HS-27A (cell line): ENCODE measurements at places on chromosomes 11 and 22.
A peak's percentile ranks its signal among the peaks of the same experiment; 100 is the strongest.

DNA sequence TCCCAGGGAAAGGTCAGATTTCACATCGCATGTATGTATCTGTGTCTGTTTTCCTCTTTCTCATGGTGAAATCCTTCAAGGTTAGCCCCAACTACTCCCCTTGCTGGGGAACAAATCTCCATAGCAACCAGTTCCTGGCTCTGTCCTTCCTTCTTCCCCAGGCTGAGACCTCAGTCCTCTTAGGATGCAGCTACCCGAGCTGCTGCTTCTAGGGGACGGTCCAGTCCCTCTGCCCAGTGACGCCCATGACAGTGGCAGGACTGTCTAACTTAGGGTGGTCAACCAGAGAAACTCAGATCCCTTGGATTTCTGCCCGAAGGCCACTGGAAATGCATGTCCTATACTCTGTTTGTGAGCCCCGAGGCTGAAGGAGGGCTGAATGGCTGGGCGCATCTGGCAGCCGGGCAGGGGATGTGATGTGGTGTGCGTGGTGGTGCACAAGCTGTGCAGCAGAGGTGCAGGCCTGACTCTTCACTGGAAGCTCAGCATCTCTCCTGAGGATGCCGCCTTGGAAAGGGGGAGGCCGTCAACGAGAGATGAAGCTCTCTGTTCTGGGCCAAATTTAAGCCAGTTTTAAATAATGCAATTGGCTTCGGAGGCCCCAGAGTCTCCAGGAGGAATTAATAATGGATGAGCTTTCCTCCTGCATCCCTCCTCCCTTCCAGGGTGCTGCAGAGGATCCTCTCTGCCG lies 118.7 kb upstream of the B3GAT1 start:
- no peak for DNase-seq

GRCh38 chr22:49019737-49020713 lies 807.6 kb downstream of the BRD1 start:
- no peak for DNase-seq

GRCh38 chr22:38309614-38310517 lies 7.4 kb downstream of the CSNK1E start:
- DNase-seq: no peak

DNA sequence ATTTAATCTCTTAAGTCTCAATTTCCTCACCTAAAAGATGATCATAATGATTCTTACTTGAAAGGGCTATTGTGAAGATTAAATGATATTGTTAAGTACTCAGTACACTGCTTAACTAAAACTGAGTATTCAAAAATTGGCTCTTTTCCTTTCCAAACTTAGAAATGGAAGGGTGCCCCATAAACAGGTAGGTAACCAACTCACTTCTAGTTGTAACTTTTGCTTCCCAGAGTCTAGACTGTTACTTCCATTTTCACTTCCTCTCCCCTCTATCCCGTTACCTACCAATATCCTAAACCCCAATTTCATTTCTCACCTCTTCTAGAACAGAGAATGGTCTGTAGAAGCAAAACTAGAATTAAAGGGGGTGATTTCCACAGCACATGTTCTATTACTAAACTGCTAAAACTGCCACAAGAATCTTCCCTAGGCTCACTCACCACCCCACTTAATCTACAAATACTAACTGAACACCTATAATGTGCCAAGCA lies 50.0 kb downstream of the RRAS2 start:
- no peak for DNase-seq

GRCh38 chr22:26673486-26673885 lies 16.1 kb downstream of the MIAT start:
- no peak for DNase-seq

GRCh38 chr22:47384977-47385376 lies 622.5 kb downstream of the TBC1D22A start:
- no peak for DNase-seq

- peak; percentile 29 for DNase-seq
Observed at GRCh38 chr11:3095712-3096361, 38.6 kb upstream of the CARS1 start.

DNA sequence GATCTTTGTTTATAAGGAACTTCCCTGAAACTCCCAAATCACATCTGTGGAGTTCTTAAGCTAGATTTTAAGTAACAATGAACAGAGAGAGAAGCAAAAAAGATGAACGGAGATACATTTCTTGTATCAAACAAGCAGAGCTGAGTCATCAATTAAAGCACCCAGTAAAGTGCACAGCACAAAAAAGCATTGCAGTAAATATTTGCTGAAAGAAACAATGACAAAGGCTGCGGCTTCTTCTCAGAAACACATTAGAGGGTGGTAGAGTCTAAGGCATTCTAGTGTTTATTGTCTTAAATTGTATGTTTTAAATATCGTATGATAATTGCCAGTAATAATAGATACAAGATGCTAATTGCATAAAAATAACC lies 941.6 kb upstream of the CHORDC1 start:
- no peak for DNase-seq

DNA sequence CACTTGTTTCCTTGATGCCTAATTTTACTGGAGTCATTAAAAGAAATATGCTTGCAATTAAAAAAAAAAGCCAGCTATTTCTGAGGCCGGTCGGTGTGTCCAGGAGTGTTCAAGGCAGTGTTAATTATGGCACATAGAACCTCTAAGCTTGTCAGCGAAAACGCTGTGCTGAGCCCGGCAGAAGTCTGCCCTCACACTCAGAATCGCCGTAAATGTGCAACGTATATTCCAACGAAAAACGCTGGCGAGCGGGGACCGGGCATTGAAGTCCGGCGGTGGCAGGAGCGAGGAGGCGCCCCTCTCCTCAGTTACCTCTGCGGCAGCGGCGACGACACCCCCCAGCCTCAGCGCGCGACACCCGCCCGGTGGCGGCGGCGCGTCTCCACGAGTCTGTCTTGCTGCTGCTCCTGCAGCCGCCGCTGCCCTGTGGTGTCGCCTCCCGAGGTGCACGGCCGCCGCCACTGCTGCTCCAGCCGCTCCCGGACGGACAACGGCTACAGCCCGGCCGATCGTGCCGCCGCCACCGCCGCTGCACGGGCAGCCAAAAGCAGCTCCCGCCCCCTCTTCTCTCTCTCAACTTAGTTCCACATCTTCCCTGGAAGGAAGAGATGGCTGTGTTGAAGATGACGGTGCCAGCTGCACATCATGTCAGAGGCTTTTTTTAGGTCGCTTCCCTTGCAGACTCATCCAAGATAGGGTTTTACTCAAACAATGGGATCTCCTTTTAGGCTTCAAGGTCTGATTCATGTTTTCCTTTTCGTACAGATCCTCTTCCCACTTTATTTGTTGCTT lies 56.0 kb downstream of the JAM3 start:
- no peak for DNase-seq

GRCh38 chr11:69355346-69355940 lies 61.5 kb downstream of the MYEOV start:
- DNase-seq: no peak

DNA sequence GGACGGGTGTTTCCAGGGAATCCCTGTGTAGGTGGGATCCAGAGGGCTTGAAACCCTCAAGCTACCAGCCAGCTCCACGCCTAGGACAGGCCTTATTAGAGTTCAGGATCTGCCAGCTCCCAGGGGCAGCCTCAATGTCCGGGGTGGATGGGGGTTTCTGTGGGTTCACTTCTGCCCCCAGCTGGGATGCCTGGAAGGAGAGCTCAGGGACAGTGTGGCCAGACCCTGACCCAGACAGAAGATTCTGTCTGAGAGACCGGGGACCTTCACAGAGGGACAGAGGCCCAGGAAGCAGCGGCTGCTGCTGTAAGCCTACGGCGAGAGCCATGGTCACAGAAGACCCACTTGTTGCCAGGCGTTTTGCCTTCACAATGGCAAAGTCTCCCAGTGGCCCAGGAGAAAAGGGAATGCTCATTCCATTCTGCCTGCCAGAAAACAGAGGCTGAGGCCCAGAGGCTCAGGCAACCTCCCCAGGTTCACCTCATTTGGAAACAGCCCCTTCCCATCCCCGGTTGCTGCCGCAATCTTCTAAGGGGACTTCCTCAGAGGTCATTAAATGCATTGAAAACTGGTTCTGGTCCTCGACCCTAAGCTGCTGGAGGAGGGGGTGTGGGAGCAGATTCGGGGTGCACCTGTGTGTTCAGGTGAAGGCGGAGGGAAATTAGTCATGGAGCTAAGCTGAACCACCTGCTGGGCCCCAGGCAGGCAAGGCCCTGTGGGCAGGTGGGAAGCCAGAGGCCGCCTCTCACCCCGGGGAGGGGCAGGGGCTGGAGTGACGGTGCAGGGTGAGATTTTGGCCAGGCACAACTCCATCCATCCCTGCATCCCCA lies 4.9 kb upstream of the KRTAP5-6 start:
- DNase-seq: no peak

DNA sequence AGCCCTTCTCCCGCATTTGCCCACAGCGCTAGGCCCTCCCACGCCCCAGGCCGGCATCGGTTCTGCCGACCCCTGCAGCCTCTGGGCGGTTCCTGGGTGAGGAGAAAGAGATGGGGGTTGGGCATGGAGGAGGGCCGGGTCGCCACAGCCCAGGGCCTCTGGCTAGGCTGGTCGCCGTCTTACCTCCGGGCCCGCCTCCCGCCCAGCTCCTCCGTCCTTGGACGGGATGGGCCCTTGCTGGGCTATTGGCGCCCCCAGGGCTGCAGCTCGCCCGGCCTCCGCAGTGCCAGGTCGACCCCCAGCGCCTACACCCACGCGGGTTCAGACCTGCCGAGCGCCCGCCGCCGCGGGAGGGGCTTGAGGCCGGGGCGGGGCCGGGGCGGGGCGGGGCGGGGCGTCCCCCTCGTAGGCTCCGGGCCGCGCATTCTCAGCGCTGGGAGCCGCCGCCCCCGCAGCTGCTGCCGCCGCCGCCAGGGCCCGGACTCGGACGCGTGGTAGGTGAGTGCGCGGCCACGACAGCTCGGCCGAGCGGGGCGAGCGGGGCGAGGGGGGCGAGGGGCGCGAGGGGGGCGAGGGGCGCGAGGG lies at the start of gene CD151:
CD151 (plus strand) TSS at position 424 of the 585 bp plus-strand sequence. CDS start 3,118 bp downstream, outside the sequence.
- no peak for DNase-seq

DNA sequence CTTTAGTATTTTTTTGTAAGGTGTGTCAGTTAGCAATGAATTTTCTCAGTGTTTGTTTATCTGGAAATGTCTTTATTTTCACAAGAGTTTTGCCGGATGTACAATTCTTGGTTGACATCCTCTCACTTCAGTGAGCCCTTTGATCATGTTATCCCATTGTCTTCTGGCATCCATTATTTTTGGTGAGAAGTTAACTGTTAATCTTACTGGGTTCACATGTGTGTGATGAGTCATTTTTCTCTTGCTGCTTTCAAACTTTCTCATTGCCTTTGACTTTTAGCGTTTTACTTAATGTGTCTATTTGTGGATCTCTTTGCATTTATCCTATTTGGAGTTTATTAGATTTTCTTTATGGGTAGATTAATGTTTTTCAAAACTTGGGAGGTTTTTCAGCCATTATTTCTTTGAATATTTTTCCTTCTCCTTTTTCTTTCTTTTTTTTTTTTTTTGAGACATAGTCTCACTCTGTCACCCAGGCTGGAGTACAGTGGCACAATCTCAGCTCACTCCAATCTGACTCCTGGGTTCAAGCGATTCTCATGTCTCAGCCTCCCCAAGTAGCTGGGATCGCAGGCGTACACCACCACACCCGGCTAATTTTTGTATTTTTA lies 100.5 kb upstream of the RRM1 start:
- no peak for DNase-seq

DNA sequence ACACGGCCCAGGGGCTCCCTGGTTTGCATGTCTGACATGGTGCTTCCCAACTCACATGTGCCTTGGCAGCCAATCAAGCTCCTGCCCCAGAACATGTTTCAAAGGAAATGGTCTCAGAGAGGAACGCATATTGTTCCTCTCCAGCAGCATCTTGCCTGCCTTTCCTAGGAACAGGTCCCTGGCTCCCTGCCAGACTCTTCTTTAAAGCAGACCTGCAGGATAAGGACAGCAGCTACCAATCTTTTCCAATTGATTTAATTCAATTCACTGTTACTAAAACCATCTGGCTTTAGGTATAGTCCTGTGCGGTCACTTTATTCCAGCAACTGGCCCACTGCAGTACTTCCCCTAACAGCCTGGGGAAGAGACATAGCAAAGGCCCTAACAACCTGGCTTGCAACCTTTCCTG lies 79.9 kb downstream of the AMBRA1 start:
- no peak for DNase-seq

DNA sequence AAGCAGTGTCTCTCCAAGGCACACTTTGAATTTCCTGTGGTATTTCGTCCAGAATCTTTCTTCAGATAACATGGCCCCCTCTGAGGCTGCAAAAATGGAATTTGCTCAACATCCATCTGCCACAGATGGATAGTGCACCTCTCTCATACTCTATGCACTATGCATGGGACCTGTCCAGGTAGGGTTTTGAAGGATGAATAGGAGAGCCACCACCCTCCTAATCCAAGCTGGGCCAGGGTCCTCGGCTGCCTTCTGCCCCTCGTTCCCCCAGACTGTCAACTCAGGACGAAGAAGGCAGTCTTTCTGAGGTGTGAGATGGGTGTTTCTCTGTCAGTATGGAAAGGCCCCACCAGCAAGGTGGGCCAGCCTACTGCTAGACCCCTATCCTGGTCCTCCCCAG lies 56.4 kb downstream of the MN1 start:
- no peak for DNase-seq

DNA sequence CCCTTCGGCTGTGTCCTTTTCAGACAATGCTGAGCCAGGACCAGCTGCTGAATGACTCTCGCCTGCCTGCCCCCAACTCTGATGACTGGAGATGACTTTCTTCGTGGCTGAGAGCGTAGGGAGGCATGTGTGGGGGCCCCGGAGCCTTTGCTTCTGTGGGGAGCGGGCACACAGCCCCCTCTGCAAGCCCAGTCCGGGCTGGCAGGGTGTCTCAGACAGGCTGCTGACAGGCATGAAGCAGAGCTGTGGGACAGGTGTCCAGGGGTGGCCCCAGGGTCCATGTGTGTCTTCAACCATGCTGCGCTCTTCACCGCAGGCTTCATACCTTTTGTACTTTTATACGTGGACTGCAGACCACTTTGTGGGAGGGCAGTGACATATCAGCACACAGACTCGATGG lies 16.6 kb downstream of the CYB5R2 start:
- DNase-seq: no peak

DNA sequence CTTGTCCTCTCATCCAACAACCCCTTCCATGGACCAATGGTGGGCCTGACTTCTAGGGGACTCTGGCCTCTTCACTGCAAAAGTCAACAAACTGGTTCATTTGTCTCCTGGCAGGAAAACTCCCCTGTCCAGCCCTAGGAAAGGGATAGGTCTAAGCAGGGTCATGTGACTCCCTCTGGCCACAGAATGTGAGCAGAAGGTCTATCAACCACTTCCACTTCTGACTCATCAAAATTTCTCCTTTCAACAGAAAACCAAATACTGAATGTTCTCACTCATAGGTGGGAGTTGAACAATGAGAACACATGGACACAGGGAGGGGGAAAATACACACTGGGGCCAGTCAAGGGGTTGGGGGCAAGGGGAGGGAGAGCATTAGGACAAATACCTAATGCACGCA lies 1.3 kb upstream of the ISX start:
- no peak for DNase-seq

DNA sequence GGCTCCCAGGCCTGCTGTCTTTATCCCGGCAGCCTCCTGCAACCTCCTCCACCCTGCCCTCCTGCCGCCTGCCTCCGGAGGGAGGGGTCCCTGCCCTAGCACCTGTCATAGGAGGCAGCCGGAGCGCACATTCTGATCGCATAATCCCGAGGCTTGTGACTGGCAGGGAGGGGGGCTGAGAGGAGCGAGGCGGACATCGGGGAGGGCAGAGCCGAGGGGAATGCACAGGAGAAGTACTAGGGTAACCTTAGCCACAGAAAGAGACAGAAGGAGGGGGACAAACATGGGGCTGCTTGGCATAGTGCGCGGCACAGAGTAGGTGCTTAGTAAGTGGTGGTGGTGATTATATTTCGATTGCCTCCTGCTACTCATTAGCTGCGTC lies 9.2 kb upstream of the ALX4 start:
- DNase-seq: no peak
